ENCODE measurements at places on chromosomes 2 and 18.
A peak's percentile ranks its signal among the peaks of the same experiment; 100 is the strongest.

DNA sequence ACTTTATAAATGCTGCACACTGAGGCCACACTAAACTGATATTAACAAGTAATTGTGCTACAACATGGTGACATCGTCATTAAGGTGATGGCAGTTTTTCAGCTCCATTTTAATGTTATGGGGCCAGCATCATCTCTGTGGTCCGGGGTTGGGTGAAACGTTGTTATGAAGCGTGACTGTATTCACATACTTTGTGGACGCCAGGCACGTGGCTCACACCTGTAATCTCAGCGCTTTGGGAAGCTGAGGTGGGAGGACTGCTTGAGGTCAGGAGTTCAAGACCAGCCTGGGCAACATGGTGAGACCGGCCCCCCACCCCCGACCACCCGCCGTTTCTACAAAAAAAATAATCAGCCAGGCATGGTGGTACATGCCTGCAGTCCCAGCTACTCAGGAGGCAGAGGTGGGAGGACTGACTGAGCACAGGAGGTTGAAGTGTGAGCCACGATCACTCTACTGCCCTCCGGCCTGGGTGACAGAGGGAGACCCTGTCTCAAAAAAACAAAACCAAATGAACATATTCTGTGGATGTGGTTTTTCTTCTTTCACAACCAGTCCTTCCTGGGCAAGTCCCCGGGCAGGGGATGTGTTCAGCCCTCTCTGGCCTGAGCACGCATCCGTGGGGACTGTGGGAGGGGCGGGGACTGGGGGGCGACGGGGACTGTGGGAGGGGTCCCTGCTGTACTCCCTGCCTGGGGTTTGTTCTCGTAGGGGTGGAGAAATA is 12.9 kb upstream of the GAL3ST2 start:
- no peak for DNase-seq

DNA sequence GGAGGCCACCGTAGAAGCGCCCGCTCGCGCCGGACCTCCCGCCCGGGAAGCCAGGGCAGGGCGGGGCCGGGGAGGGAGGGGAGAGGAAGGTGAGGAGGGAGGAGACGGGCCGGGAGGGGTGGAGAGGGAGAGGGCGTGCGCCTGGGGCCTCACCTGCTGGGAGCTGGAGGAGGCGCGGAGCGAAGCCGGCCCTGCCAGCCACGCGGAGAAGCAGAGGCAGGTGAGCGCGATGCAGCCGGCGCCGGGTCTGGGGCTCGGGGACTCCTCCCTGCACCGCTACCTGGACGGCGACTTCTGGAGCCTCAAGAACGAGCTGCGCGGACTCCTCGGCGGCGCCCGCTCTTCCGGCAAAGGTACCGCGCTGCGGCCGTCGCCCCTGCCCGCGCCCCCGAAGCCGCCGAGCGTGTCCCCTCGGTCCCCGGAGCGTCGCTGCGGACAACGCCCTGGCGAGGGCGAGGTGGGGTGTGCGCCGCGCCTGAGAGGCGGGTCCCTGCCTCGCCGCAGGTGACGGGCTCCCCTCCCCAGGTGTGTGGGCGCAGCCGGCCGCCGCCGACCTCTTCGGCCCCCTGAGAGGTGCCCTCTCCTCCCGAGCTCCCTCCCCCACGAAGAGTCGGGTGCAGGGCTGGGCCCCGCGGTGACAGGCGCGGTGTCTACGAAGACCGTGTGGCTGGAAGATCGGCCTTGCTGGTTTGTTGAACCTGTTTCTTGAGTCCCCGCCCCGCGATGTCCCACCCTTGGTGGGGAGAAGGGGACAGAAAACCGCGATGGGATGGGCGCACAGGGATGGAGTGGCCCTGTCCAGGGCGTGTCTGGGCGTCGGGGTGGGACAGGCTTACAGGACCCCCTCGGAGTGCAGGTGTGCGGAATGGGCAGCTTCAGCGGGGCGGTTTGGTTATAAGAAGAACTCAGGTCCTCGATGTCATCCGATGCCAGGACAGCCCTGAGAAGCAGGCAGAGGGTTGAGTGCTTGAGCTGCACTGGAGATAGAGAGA is at the start of gene ACOXL:
Gene ACOXL (plus strand): TSS at position 152 of the 992 bp plus-strand sequence. CDS start 35,817 bp downstream, outside the sequence.
- peak; percentile 44 for DNase-seq

DNA sequence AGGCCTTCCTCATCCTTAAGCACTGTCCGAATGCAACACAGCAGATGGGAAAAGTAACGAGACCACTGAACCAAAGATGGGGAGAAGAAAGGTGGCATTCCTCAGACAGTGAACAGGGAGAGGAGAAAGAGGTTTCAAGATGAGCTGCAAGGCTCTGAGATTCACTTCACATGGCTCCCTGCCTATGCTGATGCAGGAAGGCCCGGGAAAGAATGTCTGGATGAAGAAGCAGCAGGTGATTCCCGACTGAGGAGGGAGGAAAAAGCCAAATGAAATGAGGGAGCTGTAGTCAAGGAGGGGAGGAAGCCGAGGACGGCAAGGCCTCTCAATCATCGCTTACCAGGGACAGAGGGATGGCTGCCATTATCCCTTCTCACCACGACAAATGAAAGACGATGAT is 98.5 kb upstream of the BOD1L2 start:
- no peak for DNase-seq

DNA sequence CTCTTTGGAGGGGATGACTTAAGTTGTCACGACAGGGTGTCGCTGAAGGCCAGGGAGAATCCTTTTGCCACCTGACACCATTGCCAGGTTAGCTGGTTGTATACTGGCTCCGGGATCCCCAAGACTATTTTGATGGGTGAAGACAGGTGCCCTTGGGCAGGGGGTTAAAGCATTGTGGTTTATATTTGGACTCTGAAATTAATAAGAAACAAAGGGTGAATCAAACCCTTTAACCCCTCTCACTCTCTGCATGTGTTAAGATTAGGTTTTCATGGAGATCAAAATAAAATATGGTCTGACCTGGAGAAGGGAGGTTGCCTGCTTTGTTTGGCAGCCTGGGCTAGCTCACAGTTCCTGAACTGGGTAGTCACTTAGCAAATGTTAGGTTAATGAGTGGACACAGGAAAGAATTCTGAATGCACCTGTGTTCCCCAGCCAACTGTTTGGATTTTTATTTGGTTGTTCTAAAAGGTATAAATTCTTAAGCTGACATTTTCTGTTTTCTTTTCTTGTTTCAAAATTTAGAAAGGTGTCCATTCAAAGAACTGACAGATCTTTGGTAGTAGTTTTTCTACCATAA is 301.7 kb downstream of the KCNS3 start:
- DNase-seq, result no peak

DNA sequence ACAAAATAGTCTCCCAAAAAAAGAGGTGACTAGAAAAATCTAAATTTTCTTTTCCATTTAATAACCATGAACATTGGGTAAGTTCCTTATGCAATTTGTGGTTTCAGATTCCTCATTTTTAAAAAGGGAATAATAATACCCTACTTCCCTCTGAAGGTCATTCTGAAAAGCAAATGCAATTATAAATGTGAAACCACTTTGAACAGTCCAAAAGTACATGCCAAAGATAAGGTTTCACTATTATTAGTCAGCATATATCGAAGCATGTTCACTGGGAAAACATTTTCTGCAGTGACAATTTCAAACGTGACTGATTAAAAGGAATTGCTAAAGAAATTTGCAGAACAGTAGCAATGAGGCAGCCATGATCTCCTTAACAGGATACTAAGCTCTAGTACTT is 100.1 kb upstream of the RNF152 start:
- no peak for DNase-seq

GRCh38 chr18:75779910-75780309 is 352.4 kb upstream of the SMIM21 start:
- DNase-seq, result no peak

DNA sequence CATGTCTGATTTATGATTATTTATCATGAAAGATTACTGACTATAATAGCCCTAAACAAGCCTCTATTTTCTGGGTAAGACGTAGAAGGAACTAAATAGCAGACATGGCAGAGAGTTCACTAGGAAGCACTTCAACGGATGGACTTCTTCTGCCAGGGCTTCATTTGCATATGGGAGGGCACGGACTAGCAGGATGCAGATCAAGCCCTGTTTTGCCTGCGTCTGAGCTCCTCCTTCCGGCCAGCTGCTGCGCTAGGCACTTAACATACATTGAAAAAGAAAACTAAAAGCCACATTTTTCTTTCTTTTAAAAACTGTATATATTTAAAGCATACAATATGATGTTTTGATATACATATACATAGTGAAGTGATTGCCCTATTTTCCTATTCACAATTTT is 340.0 kb upstream of the MEX3C start:
- peak; percentile 65 for DNase-seq

DNA sequence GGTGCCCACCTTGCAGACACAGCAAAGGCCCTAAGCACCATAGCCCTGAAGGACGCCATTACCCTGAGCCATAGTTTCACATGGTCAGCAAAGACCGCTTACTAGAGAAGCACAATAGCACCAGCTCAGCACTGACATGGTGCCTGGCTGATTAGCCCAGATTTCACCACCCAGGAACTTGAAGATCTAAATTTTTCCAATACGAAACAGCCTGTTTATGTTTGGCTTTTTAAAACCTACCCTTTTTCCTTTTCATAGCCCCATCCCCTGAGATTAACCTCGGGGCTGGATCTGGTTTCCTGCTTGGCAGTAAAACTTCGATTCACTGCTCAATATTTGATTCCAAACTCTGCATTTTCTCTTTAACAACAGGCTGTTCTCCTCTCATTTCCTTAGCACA is 158.5 kb upstream of the PID1 start:
- DNase-seq, result no peak

- no peak for DNase-seq
These were observed 143.9 kb upstream of the ASB18 start for GRCh38 chr2:236408090-236408489.

DNA sequence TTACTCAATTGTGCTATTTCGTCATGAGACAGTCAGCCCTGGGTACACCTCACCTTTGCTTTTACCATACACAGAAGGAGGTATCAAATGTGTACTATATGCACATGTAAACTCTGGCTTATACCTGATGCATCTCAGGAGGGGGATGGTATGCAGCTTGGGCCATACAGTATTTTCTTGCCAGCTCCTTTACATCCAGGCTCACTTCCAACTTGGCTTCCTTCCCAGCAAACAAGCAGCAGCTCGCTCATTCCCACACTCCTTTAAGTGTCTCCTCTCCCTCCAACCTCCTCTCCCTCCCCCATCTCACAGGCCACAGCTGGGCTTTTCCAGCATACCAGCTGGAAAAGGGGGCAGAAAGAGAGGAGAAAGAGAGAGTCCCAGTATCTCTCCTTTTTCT is 9.6 kb downstream of the MARCHF4 start:
- no peak for DNase-seq

GRCh38 chr2:57569396-57569795 is 477.2 kb upstream of the VRK2 start:
- no peak for DNase-seq

GRCh38 chr18:79283929-79284328 is 111.8 kb upstream of the NFATC1 start:
- no peak for DNase-seq

DNA sequence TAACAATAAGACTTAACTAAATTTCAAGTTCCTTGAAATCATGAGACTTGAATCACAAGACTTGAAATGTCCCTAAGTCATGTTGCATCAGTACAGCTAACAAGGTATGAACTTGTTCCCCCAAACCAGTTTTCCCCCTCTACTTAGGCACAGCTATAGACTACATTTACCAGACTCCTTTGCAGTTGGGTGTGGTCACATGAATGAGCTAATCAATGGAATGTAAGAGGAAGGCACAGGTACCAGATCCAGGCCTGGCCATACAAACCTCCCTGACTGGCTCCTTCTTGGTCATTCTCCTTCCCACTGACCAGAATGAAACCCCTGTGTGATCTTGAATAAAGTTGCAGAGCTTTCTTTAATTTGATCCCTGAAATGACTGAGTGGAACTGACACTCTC is 77.8 kb downstream of the DNER start:
- no peak for DNase-seq

- no peak for DNase-seq
These were observed 45.1 kb upstream of the HPCAL1 start for GRCh38 chr2:10257500-10258147.
